Thoracic aorta (tissue), 2 donors: ENCODE measurements at places on chromosomes 2 and 18. TPM values are rescaled to one million over a fixed set of nuclear protein-coding genes. Genes with fewer than 3 reads are reported as not detected.

Gene ACAA2
- total RNA-seq: 26.5 TPM

Gene CWC22
- 20.0 TPM for total RNA-seq

Gene RAMP1
- total RNA-seq: 525 TPM

Gene COL6A3
- 155 TPM for total RNA-seq

- DNase-seq: no peak
These were observed 865 bp downstream of the GALR1 start for GRCh38 chr18:77250501-77250925.

- DNase-seq: no peak
These were observed 20.2 kb downstream of the CHST9 start for GRCh38 chr18:27164905-27165304.

- DNase-seq: no peak
These were observed 3.7 kb upstream of the DIPK1C start for GRCh38 chr18:74460825-74461224.

DNA sequence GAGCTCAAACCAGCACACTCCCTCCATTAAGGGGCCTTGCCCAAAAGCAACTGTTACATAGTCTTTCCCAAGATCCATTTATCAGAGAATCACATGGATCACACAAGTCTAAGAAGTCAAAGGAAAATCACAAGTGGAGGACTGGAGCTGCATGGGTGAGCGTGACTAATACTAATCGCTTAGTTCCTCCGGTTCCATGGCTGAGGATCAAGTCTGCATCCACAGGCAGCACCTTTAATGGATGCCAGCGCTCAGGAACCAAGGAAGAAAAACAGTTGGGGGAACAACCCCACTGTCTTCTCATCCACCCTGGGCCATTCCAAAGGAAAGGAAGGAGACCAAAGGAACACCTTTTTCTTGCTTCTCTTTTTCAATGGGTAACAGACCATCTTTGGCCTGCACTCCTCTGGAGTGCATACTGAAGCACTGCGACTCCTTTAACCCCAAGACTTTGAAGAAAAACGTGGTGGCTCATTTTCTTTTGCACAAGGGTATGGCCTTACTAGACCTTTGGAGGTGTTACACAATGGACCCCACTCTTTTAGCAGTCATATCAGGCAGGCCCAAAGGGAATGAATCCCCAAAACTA is 9.2 kb upstream of the WDR33 start:
- no peak for DNase-seq

GRCh38 chr2:73289304-73289703 is 4.0 kb downstream of the EGR4 start:
- no peak for DNase-seq

GRCh38 chr2:202831242-202832220 is 40.0 kb downstream of the ICA1L start:
- no peak for DNase-seq
